ENCODE measurements at places on chromosomes 5 and 9.
A peak's percentile ranks its signal among the peaks of the same experiment; 100 is the strongest.

DNA sequence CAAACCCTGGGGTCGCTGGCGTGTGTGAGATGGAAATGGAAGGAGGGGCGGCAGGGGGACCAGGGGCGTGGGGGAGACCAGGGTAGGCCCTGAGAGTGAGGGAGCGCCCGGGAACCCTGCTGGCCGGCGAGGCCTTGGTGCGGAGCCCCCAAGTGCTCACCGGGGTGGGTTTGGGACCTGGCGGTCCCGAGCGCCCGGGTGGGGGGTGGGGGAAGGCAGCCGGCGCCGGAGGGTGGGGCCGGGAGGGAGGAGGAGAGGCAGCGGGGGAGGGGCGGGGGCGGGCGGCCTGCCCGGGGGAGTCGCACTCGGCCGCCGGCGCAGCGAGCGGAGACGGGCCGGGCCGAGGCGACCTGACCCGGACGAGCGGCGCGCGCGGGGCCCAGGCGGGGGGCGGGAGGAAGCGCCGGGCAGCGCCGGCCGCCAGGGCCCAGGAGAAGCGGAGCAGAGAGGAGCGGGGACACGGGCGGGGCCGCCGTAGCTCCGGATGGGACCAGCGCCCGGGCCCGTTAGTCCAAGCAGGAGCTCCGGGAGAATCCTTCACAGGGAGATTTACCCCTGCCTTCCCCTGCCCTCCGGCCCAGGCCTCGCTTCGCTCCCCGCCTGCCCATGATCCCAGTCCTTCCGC is at the start of gene NPR2:
Gene NPR2, plus strand, starts transcription at position 295 of the 625 bp plus-strand sequence. CDS start 818 bp downstream, outside the sequence.
- no peak for DNase-seq

GRCh38 chr5:14325369-14325768 is 182.2 kb downstream of the TRIO start:
- DNase-seq, result no peak

DNA sequence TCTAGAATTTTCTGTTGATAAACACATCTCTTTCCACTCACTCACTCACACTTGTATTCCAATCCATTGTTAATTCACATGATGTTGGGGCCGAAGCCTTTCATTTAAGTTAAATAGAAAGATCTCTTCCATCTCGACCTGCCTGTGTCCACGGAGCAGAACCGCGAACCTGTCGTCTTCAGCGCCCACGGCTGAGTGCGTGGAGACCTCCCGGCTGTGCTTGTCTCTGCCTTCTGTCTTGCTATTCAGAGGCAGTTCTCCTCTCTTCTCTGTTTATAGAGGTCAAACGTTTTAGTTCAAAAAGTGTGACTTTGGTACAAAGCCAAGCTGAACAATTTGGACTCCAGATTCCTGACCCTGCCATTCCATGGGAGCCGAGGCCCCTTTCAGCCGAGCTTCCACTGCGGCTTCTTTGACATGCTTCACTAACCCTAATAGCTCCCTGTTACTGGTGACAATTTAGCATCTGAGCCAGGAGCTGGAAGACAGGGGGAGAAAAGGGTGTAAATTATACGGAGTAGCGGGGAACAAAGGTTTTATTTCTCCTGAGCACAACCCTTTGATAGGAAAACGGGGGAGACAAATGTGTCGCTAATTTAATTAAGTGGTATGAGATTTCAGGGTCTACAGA is 314.4 kb upstream of the IRX4 start:
- DNase-seq, result no peak

DNA sequence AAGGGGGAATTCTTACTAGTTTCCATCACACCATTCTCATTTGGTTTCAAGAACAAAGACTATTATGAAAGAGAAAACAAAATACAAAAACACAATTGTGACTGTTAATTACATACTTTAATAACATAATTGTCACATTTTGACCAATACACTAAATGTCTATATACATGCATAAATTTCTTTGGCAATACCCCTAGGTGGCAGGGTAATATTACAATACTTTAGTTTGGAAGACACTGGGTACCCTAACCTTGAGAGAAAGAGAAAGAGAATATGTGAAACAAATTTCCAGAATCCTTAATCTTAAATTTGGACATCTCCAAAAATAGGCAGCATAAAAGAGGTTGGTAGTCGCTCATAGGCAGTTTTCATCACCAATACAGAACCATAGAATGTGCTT is 619.6 kb upstream of the ADAMTS16 start:
- DNase-seq, result no peak

GRCh38 chr9:69582544-69583297 is 89.5 kb downstream of the APBA1 start:
- no peak for DNase-seq

GRCh38 chr5:161169776-161170175 is 317.8 kb upstream of the ATP10B start:
- no peak for DNase-seq

DNA sequence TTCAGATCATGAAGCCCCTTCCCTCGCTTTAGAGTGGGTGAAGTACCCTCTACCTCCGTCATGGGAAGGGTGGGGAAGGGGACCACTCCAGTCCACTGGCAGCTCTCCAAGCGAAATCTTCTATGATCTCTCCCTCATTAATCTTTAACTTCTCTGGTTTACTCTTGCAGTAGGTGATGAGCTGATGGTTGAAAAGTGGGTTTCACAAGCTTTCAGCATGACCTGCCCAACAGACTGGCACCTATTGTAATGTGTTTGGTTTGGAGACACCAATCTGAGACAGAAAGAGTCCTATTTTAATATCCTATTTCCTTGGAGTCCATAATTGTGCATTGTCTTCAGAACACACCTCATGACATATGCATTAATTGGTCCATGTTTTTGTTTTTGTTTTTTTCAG is 70.8 kb upstream of the TGFBR1 start:
- DNase-seq, result no peak

DNA sequence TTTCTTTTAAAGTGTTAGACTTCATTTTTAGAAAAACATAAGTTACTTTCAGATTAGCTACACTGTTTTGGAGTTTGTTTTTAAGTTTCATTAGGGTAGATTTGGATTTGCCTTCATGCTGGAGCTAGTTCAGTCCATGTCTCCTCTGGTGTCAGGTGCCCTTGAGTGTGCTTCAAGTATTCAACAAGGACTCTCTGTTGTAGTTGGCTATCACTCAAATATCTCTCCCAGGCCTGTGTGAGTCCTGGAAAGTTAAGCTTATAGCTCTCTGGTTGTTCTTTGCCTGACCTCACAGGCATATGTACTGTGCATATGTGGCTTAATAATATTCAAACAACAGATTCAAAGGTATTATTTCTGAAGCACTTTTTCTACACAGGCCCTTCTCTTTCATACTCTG is 45.4 kb downstream of the PTBP3 start:
- no peak for DNase-seq

GRCh38 chr5:177111720-177112394 is 21.7 kb upstream of the NSD1 start:
- peak; percentile 82 for DNase-seq

DNA sequence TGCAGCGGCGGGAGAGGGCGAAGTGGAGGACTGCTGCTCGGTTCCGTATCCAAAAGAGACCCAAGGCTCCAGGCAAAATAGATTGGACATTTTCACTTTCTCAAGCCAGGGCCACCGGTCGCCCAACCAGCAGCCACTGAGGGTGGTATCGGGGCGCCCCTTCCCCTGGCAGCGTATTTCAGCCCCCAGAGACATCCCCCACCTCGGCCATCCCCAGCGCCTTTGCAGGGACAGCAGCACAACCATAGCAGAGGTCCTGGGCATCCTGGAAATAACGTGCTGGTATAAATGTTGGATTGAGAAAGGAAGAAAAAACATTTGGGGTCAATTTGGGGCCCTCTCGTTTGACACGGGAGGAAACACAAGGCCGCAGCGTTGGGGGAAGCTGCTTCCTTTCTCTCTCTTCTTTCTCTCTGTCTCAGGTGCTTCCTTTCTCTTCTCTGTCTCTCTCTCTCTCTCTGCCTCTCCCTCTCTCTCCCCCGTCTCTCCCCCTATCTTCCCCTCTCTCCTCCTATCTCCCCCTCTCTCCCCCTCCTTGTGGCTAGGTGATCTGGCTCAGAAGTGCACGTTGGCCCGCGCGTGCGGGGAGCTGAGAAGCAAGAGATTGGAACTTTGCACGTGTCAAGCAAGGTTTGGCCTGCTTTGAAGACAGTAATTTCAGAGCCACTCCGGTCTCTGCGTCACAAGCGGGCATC is 624 bp upstream of the RETREG1 start:
- DNase-seq, result no peak

GRCh38 chr5:141716468-141716867 is 34.4 kb upstream of the ARAP3 start:
- DNase-seq, result no peak

DNA sequence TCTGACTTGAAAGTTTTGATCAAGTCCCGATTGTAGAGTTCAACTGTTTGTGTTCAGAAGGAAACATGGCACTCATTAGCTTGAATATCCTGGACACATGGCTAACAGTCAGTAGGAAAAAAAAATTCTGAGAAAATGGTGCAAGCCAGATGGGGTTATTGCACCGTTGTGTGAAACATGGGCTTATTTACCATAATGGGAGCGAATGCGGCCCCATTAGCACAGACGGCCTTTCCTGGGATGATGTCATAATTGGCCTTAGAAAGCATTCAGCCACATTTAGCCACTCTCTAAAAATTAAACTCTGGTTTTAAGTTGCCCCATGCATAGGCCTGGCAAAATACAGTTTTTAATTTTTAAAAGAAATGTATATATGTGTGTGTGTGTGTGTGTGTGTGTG is 112.1 kb downstream of the IRX2 start:
- DNase-seq, result no peak

DNA sequence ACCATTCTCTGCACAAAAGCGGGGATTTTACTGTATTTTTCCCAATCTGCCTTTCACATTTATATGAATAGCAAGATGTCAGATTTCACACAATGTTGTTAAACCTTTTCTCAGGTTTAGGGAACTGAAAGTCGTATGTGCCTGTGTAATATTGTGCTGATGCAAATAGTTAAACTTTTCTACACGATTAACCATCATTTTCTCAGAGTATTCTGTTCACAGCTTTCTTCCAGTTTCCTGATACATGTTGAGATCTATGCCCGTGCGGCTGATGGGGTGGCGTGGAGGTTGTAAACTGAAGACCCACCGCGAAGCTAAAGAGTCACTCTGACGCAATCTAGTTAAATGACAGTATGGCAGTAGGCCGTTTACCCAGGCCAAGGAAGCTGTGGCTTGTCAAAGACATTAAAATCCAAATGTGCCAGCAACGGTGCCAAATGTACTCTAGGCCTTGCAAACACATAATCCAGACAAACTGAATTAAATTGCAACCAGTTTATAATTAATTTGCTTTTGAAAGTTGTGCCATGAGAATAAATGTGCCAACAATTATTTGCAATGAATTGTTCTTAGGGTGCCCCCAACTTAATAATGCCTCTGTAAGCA is 145.7 kb downstream of the EBF1 start:
- DNase-seq, result no peak

DNA sequence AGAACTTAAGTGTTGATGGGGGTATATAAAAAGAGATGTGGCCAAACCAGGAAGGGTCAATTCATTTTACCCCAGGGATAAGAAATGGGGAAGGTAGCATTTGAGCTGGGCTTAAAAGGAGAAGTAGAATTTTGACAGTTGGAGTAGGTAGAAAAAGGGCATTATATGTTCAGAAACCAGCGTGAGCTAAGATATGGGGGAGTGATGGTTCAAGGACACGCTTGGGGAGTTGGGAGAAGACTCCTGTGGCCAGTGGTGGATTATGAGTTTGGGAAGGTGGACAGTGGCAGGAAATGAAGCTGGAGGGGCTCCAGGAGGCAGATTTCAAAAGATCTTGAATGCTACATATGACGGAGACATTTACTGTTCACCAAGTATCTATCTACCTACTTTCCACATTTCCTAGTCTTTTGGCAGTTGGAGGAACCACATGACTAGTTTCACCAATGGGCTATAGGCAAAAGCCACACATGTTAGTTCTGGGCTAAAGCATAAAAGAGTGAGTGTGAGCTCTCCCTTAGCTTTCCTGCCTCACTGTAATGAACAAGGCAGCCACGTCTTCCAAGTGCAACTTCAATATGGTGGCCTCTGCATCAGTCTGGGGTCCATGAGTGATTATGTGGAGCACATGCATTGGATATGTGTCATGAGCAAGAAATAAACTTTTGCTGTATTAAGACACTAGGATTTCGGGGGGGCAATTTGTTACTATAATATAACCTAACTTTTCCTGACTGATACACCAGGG is 15.7 kb upstream of the GSN start:
- no peak for DNase-seq

DNA sequence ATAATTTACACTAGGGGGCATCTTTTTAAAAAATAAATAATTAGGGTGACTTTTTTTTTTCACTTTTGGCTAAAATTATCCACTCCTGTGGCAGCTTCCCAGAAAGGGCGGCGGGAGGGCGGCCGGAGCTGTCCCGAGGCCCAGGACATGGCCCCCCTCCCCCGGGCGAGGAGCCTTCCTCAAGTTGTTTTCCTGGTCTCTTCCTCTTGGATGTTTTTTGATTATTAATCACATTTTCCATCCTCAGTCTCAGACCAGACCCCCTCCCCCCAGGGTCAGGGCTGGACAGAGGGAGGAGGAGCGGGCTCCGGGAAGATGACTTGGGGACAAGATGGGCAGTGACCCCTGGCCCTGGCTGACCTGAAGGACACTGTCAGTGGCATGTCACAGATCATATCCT is 4.7 kb upstream of the CNTFR start:
- no peak for DNase-seq

DNA sequence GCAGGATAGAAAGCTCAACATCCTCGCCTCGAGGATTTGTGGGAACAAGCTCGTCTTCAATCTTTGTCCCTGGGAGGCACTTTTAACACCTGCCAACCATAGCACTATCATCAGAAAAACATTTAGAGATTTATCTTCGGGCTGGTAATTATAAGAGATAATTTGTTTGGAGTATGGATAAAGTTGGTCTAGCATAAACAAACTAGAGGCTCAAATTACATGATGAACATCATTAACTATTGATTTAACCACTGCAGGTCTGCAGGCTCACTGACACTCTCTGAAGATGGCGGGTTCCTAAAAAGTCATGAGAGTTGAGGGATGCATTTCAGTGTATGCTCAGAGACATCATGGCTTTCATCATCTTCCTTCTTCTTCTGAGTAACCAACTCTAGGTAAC is 25.8 kb upstream of the PCA3 start:
- DNase-seq, result no peak

DNA sequence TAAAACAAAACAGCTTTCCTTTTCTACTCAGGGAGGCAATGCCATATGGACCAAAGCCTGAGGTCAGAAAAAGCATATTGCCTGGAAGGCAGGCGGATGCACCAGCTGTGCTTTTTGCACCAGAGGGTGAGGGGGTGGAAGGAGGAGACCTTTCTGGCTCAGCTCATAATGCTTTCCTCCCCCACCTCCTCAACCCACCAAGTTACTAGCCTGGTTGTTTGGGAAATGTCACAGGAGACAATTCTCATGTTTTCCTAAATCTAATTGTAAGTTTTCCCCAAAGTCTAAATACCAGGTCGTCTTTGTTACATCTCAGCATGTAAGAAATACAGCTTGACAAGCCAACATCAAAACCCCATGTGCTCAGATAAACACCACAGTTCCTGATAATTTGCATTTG is 72.6 kb upstream of the DMRTA1 start:
- no peak for DNase-seq

GRCh38 chr5:181224390-181225229 is 1.5 kb downstream of the TRIM41 start:
- no peak for DNase-seq

GRCh38 chr5:132029609-132030330 is 18.3 kb upstream of the ACSL6 start:
- DNase-seq, result no peak

- no peak for DNase-seq
Measured at GRCh38 chr9:70079417-70080037, 35.9 kb downstream of the MAMDC2 start.

GRCh38 chr5:167810573-167810972 is 480.9 kb upstream of the WWC1 start:
- no peak for DNase-seq
